ENCODE measurements at places on chromosomes 12 and 14.

- DNase-seq, result no peak
Observed at GRCh38 chr12:9064815-9065606, 50.7 kb downstream of the A2M start.

GRCh38 chr12:63353559-63353958 lies 202.6 kb upstream of the AVPR1A start:
- no peak for DNase-seq

DNA sequence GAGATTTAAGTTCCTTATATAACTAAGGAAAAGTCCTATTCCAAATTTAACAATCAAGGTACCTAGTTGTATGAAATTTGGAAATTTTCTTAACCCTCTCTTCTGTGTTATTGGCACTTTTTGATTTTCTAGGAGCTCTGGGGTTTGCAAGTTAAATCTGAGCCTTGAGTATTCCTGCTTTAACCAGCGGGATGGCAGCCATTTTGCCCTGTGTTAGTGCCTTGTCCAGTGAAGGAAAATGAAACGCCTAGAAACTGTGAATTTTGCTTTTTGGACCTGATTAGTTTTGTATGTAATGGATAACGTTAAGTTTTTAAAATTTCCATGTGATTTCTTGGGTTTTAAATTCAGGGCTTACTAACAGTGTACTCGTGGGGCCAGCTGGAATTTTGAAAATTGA lies 45.1 kb downstream of the DIP2B start:
- no peak for DNase-seq

- no peak for DNase-seq
Observed at GRCh38 chr14:60653701-60654161, 4.5 kb upstream of the SIX1 start.

DNA sequence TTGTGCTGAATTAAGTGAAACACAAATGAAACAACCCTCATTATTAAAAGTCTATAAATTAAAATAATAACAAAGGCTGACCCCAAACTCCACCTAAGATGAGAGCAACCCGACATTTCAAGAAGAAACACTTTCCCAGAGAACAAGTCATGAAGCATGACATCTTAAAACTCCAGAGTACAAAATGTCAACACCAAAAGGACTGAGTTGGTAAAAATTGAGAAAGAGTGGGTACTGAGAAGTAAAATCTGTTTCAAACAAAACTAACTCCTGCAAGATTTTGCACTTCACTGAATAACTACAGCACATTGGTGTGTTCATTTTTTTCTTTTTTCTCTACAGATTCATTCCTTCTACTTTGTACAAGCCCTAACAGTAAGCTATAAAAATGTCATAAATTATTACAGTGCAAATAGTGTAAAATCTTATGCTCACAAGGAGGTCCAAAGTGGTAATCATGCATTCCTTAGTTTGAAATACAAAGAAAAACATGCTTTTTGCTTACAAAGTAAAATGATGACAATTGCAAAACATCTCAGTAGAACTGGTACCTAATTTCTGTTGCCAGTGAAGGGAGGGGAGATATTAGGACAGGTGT lies 31.8 kb downstream of the SLC35F4 start:
- DNase-seq, result no peak

DNA sequence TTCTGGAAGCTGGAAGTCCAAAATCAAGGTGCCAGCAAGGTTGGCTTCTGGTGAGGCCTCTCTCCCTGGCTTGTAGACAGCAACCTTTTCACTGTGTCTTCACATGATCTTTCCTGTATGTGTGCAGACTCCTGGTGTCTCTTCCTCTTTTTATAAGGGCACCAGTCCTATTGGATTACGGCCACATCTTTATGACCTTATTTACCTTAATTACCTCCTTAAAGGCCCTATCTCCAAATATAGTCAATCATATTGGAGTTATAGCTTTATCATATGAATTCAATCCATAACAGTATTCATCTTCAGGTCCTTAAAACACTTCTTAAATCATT lies 21.2 kb upstream of the GARIN2 start:
- DNase-seq, result no peak

GRCh38 chr12:52896190-52897100 lies 8.4 kb downstream of the KRT8 start:
- DNase-seq, result no peak

- DNase-seq, result no peak
Observed at GRCh38 chr14:101222362-101223070, 319.0 kb upstream of the RTL1 start.

DNA sequence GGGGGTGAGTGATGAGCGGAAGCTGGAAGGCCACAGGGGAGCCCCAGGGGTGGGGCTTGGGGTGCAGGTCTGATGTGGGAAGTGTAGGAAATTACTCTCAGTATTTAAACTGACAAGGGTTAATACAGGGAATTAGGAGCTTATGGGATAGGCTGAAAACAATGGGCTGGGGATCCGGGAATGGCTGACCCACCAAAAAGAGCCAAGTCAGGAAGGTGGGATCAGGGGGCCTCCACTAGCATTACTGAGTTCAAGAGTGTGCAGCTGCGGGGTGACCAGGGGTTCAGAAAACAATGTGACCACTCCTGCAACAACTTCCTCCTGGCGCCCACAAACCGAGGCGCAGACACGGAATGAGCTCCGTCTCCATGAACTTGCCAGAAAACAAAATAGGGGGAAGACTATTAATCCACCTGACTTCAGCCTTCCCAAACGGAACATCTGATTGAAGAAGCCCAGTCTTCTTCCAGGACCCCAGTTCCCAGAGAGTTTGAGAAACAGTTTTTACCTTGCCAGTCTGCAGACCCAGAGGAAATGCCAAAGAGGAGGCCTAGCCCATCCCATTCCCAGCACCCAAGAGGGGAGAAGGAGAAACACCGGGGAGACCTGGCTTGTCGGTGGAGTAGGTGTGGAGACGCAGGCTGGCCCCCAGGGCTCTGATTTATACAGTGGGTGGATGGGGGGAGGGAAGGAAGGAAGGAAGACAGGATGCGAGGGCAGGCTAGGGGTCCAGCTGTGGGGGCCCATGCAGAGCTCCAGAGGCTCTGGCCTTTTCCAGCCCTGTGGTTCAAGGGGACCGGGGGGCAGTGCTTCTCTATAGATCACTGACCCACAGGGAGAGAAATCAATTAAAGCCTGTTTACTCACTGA lies 16.5 kb upstream of the YY1 start:
- no peak for DNase-seq

- DNase-seq, result no peak
Observed at GRCh38 chr12:32235251-32235650, 128.6 kb downstream of the BICD1 start.

DNA sequence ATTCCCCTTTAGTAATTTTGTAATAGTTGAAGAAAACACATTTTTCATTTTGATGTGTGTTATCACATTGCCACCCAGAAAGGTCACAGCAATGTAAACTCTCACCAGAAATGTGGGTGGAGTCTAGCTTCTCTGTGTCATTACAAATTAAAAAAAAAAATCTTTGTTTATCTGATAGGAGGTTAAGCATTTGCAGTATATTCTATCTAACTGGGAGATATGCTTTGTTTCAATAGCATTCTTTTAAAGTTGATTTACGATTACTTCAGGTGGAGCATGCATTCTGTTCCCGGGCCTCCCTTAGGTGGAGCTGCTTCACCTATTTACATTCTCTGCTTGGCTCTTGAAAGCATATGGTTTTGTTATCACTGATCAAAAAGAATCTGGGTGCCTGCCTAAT lies 7.8 kb downstream of the ADIPOR2 start:
- DNase-seq, result no peak

GRCh38 chr12:31644536-31644935 lies 15.0 kb upstream of the ETFBKMT start:
- no peak for DNase-seq

DNA sequence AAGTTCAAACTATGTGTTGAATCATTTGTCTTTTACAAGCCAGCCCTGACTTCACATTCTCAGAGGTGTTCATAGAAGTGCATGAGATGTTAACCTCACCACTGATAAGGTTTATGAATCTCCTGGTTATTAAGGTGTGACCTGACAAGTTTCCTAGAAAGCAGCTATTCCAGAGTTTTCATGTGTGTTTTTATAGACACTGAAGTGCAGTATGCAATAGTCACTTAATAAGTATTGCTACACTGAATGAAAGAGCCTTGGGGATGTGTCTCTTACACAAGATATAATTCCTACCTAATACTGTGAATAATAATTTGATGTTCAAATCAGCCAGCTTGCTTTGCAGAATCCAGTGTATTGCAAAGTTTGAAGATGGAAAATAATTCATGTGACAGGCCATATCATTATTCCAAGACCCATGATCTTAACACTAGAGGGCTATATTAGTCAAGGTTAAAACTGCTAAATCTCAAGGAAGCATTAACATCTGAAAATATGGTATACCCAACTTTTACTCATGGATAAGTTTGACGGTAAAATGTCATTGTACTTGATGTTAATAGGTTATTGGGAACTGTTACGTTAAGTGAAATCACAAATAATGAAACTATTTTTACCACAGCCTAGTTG lies 13.0 kb downstream of the SLC25A3 start:
- no peak for DNase-seq

DNA sequence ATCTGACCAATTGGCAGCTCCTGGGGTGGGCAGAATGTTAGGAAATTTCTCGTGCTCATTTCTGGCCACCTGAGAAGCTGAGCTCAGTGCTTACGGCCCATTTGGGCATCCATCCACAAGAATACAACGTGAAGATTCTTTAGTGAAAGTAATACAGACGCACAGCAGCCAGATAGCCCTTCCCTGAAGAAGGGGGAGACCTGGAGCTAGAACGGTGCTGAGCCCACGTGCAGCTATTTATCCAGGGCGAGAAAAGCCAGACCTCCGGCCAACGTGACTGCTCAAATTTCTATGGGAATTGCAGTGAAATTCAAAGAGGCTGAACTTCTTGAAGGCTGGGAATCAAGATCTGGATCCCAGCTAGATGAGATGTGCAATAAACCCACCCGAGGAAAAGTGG lies 20.7 kb downstream of the NID2 start:
- no peak for DNase-seq

DNA sequence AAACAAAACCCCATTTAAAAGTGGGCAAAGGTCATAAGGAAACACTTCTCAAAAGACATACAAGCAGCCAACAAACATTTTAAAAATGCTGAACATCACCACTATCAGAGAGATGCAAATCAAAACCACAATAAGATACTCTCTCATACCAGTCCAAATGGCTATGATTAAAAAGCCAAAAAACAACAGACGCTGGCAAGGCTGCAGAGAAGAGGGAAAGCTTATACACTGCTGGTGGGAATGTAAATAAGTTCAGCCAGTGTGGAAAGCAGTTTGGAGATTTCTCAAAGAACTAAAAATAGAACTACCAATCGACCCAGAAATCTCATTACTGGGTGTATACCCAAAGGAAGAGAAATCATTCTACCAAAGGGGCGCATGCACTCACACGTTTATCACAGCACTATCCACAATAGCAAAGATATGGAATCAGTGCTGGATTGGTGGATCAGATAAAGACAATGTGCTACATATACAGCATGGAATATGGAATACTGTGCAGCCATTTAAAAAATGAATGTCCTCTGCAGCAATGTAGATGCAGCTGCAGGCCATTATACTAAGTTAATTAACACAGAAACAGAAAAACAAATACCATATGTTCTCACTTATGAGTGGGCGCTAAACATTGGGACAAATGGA lies 102.1 kb upstream of the DAAM1 start:
- DNase-seq, result no peak

DNA sequence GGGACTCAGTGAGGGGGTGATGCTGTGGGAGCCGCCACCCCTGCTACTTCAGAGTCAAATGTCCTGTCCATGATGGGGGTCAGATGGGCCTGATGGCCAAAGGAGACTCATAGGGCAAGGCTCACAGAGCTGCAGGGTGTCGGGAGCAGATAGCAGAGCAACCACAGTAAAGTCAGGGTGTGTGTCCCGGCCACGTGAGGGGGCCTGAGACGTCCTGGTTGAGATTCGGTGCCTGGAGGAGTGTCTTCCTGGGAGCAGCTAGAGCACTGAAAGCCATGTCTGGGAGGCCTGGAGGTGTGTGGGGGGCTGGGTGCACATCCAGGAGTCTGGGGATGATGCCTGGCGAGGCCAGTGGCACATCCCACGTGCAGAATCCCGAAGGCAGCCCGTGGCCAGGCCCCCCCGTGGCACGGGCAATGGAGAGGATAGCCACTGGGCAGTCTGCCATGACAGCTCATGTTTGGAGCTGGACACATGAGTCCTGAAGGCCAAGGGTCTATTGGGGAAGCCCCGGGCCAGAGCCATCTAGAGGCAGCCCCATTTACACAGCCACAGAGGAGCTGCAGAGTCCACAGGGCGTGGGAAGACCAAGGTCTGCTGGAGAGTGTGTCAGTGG lies 308.0 kb upstream of the SFSWAP start:
- DNase-seq, result no peak

- DNase-seq, result no peak
Observed at GRCh38 chr12:18246066-18246465, 15.3 kb upstream of the PIK3C2G start.

GRCh38 chr12:56074396-56074795 lies 5.6 kb upstream of the ERBB3 start:
- no peak for DNase-seq
